ENCODE measurements at places on chromosomes 1 and 21.

GRCh38 chr1:68346188-68346808 lies 103.5 kb downstream of the RPE65 start:
- no peak for DNase-seq

GRCh38 chr21:34337741-34338140 lies 26.1 kb upstream of the KCNE2 start:
- no peak for DNase-seq

DNA sequence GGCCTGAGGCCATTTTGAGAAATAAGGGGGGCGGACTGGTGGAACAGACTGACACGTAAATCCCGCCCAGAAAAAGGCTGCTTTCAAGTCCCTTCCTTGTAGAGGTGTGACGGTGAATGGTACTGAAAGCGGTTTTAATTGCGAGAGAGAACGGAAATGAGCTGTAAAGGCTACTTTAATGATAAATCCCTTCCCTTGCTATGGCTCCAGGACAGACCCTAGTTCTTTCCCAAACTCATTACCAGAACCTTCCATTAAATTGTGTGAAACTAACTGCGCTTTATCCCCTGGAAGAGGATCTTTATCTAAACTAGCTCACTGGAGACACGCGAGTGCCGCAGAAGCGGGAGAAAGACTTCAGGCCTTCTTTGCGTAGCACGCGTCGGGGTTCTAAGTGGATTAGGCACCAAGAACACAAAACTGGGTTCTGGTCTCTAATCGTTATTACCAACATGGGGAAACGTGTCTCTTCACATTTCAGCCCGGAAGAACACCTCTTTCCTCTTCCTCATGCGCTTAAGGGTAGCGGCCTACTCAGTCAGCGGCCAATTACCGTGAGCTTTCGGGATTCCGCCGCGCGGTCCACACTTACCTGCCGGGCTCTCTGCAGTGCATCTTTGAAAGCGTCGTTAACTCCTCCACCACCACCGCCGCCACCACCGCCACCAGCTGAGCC lies 441 bp downstream of the FUBP1 start:
- DNase-seq: peak; percentile 90

DNA sequence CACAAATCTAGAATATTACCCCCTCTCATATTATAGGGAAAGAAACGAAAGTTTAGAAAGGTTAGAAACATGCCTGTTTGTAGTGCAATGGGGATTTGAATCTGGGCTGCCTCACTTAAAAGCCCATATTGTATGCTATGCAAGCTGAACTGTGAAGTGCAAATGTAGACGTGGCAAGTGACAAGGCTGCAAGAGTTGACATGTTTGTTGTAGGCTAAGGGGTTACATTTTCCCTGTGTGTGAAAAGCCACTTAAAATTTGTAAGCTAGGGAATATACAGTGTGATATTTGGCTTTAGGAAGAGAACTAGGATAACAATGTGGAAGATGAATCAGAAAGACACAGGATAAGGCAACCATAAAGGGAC lies 29.0 kb downstream of the WDR26 start:
- DNase-seq: no peak

DNA sequence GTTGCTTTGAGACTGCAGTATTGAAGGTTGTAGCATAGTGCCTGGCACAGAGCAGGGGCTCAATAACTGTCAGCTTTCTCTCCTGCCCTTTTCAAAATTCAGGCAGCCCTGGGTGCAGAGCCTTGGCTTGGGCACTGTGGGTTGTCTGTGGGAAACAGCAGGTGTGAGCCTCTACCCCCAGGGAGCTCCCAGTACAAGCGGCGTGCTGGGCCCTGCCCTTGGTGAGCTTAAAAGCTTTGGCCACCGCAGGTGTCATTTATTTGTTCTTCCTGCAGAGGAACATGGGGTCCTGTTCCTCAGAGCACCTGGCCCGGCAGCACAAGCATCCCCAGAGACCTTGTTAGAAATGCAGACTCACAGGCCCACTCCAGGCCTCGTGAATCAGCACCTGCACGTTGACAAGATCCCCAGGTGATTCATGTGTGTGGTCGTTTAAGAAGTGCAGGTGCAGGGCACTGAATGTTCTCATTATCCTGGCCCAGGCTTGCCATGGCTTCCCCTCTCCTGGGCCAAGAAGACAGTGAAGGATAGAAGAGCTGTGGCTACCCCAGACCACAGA lies 29.9 kb upstream of the IGSF21 start:
- no peak for DNase-seq

GRCh38 chr1:30250338-30250983 lies 472.9 kb downstream of the MATN1 start:
- no peak for DNase-seq

- no peak for DNase-seq
These were observed 22.1 kb downstream of the OMA1 start for GRCh38 chr1:58524353-58524945.

DNA sequence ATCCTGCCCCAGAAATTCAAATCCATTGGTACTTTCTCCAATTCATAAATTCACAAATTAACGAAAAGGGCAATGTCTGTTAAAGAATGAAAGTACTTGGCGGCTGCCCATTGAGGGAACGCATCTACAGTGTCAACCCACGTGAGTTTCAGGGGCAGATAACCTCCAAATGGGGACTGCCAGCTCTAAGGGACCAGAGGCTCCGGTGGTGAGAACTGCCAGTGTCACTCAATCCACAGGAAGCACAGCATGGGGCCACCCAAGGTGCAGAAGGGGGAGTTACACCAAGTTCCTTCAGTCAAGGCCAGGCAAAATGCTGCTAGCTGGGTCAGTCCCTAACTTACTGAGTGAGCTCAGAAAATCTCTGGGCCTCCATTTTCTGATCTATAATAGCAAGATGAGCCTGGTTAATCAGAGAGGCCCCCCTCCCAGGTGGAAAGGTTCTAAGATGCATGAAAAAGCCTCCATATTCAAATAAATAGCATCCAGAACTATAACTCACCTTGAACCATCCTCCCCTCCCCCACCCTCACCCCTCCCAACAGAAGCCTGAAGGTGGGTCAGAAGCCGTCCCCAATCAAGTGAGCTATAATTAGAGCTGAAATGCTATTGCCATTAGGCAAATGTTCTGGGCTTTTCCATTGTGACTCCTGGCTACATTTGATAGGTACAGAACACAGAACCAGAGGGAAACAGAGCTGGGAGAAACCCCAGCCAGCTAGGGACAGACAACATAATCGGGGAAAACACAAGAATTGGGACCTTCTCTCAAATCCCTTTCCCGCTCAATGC lies 41.7 kb downstream of the LRP8 start:
- no peak for DNase-seq

- no peak for DNase-seq
These were observed 20.6 kb downstream of the MTHFR start for GRCh38 chr1:11784993-11785769.

GRCh38 chr1:46176211-46176865 lies at the start of gene P3R3URF:
Gene P3R3URF, minus strand, starts transcription at chr1:46176488. Its CDS starts 17 bp downstream, at chr1:46176471.
- DNase-seq: no peak
